ENCODE measurements at places on chromosomes 5 and 9.

GRCh38 chr9:18208166-18209059 is 265.5 kb upstream of the ADAMTSL1 start:
- no peak for DNase-seq

GRCh38 chr9:93298498-93299417 is 114.8 kb downstream of the WNK2 start:
- DNase-seq, result no peak

- no peak for DNase-seq
These were observed 1799.9 kb upstream of the ACO1 start for GRCh38 chr9:30584559-30584958.

DNA sequence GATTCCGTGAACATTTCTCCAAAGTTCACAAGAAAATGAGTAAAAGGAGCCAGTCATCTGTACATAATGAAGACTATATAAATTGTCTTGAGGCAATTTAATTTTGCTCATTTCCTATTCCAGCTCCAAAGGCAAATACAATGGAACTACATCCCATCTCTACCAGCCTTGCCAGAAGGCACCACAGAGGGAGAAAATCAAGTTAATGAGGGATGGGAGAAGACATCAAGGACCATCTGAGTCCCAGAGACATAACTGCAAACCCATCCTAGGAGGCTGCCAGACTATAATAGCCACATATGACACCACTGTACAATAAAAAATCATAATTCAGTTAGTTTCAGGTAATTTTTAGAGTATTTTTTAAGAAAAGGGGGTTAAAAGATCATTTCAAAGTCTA is 136.3 kb upstream of the RGMB start:
- no peak for DNase-seq

DNA sequence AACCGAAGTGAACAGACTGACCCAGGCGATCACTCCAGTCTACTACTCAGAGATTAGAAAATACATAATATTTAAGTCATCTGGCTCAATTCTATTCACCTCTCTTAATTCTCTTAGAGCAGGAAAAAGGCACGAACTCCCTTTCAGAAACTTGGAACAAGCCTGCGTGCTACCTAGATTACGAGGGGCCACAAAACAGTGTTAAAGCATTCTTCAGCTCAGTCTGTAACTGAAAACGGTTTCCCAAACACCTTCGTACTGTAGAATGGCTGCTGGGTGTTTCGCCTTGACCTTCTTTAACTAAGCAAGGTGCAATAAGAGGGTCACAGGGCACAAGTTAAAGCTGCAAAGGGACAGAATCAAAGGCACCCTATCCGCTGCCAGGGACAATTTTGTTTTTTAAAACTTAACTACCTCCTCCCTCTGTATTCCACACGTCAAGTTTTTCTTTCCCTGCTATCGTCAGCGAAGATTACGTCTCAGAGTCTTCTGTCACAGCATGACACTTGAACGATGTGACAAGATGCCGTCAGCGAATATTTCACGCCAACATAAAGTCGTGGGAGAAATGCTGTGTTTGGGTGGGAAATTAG is 687 bp downstream of the LYSMD3 start:
- DNase-seq, result peak; percentile 39

DNA sequence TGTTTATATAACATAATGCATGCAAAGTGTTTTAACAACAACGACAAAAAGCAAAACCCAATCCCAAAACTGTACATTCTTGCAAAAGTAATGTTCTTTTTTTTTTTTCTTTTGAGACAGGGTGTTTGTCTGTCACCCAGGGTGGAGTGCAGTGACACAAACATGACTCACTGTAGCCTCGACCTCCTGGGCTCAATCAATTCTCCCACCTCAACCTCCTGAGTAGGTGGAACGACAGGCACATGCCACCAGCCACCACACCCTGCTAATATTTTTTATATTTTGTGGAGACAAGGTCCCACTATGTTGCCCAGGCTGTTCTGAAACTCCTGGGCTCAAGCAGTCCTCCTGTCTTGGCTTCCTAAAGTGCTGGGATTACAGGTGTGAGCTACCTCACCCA is 13.6 kb upstream of the HAVCR1 start:
- peak; percentile 27 for DNase-seq

DNA sequence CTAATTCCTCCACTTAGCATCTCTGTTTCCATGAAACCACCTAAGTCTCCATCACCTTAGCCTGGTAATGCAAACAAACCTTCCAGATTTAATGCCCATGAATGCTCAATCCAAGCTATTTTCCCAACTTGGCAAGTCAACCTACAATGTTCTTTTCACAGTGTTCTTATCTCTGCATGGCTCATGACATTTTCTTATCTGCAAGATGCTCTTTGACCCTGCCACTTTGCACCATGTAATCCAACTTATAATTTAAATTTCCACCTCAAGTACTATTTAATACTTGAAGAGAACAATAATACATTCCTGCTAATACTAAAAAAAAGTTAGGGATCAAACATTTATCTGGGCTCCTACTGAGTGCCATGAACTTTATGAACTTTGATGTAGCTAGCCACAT is 164.3 kb downstream of the TMEM232 start:
- no peak for DNase-seq

DNA sequence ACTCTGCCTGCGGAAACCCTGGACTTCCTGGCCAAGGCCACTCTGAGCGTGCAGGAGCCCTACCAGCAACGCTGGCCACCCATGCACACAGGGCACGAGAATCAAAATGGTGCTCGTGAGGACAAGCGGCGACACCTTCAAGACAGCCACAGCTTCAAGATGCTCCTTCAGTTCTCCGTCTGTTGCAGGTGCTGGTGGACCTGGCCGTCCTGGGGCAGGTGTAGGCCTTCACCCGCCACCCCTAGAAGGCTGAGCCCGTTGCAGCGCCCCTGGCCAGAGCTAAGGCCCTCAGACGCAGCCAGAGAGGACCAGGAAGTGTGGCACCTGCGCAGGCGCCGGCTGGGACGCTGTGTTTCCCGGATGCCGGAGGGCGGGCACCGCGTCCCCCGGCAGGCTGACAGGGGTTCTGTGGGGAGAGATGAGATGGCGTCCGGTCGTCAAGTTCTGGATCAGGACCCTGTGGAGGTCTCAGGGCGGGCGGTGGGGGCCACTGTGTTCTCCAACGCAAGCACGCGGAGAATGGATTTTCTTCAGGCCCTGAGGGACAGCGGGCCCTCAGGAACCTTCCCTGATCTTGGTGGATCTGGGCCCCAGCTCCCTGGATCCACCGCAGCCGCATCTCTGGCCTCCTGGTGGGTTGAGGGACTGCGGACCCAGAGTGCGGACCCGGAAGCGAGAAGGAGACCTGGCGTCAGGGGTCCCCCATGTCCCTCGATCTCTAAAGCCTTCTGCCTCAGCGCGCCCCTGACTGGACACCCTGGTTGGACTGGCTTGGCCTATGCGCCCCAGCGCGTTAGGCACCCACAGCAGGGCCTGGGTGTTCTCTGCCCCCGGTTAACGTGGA is 1770.8 kb upstream of the CDH9 start:
- DNase-seq, result no peak

DNA sequence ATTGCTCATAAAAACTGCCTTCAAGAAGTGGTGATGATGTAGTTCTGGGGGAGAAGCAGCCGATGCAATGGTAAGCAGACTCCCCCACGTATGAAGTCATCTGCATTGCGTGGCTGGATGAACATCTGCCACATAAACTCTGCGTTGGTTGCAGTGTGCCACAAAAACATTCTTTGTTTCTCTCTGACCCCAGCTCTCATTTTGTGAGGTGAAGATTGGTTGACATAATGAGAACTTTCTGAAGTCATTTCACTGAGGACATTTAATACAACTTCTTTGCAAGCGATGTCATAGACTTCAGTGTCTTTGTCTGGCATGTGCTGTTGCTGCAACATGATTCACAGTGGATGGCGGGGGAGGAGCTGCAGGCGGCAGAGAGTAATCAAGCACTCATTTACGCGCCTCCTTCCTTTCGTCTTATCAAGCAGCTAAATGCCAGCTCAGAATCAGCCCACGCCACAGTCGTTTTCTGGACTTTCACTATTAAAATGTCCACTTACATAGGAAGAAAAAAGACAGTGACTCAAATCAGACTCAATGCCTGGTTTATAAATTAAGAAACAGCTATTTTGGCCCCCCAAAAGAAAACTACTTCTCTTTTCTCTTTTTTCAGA is 91.5 kb upstream of the NFIL3 start:
- peak; percentile 53 for DNase-seq

GRCh38 chr5:150661086-150661485 is at the start of gene MYOZ3:
TSS of gene MYOZ3 (plus strand) at chr5:150661251. CDS start at chr5:150662942, 1,691 bp downstream.
- no peak for DNase-seq

- DNase-seq, result no peak
These were observed 85.7 kb downstream of the SERINC5 start for GRCh38 chr5:80170117-80170535.

DNA sequence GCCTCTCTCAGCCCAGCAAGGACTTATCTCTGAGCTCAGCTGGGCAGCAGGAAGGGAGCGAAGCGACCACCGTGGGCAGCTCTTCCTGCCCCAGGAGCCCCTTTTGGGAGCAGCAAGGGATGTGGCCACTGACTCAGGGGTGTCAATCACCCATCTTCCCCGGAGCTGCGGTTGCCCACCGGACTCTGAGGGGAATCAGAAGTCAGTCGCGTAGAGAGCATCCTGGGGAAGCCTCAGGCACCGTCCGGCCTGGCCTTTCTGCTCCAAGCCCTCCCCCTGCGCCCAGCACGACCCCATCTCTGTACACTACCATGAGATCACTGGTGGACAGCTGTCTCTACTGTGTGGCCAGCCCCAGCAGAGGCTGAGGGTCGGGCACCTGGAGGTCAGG is 24.6 kb downstream of the GFI1B start:
- DNase-seq, result no peak

DNA sequence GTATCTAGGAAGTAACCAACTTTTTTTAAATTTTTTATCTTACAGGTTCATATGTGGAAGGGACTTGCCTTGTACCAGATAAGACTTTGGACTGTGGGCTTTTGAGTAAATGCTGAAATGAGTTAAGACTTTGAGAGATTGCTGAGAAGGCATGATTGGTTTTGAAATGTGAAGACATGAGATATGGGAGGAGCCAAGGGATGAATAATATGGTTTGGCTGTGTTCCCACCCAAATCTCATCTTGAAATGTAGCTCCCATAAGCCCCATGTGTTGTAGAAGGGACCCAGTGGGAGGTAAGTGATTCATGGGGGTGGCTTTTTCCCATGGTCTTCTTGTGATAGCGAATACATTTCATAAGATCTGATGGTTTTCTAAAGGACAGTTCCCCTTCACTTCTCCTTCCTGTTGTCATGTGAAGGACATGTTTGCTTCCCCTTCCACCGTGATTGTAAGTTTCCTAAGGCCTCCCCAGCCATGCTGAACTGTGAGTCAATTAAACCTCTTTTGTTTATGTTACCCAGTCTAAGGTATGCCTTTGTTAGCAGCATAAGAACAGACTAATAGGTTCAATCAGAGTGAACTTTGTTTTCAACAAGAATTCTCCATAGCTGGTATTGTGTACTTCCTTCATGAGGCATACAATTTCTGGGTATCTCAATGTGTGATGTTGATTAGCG is 535.6 kb upstream of the MEF2C start:
- DNase-seq, result no peak

DNA sequence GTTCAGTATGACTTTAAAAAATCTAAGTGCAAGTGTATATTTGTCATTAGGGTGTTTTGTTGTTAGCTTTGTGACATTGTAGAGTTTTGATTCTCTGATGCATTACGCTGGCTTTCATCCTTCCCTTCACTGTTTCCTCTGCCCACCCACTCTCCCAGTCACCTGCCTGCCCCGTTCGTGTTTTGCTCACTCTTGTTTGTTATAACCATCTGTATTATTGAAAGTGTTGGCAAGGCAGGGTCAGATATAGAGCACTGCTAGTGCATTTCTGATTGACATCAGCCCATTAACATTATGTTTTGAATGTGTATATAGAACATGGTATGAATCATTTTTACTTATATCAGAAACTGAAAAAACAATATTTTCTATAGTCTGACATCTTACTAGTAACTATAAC is 27.3 kb downstream of the SCGB3A1 start:
- DNase-seq, result peak; percentile 61

- DNase-seq, result no peak
These were observed 28.5 kb upstream of the ZFR start for GRCh38 chr5:32473072-32473471.

- no peak for DNase-seq
These were observed 2.6 kb downstream of the IGFBPL1 start for GRCh38 chr9:38421498-38422211.

DNA sequence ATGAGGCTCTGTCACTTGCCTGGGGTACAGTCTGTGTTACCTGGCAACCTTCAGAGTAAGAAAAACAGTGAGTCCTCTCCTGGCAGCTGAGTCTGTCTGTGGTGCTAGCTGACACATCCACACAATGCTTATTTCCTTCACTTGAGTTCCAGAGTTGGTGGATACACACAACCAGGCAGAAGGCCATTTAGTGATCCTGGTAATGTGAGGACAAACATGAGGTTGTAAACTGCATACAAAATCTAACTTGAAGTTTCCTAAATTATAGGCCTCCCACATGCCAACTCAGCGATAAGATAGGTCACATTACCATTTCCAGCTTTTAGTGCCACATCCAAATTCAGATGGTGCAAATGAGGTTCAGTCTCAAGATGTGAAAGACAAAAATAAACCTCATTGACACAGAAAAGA is 125.5 kb downstream of the DCP2 start:
- DNase-seq, result no peak

GRCh38 chr5:2352101-2352861 is 399.2 kb downstream of the IRX2 start:
- no peak for DNase-seq

DNA sequence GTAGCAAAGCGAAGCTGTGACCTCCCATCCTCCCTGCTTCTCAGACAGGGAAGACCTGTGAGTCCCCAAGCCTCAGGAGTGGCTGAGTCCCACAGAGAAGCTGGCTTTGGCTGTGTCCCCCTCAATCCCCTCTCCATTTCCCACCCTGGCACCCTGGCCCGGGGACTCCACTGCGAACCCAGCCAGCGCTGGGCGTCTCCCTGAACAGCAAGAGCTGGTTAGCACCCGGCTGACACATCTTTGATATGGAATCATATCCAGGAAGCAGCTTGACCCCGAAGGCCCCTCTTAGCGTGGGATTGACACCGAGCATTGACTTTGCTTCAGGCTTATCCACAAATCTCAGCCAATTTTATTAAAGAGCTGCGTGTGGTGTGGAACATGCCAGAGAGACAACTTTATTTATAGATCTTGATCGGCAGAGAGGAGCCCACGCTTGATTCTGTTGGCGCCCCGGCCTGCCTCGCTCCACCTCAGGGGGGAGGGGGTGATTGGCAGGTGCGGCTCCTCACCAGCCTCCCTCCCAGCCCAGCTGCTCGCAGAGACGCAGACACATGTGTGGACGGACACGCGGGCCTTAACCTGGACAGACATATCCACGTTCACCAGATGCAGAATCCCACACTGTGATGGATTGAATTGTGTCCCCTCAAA is 120.7 kb upstream of the MVB12B start:
- DNase-seq, result no peak

- no peak for DNase-seq
These were observed 29.4 kb upstream of the ADAMTS2 start for GRCh38 chr5:179374506-179375235.

DNA sequence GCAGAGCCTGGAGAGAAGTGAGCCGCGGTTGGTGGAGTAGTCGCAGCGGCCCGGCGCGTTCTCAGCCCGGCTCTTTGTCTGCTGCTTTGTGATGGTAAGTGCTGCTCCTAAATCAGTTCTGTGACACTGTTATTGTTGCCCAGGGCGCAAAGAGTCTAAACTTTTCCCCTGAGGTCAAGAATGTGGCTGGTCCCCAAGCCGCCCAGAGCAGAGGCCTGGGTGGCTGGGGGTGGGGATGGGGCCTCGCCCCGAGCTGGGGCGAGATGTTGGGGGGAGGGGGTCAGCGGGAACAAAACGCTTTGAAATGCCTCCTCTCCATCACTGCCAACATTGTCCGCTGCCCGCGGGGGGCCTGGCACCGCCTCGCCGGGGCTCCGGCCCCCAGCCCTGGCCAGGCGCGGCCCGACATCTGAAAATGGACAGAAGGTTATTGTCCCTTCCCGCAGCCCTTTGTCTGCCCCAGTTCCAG is 11.7 kb upstream of the CERCAM start:
- DNase-seq, result no peak
